ENCODE measurements at places on chromosomes 3 and 15.

DNA sequence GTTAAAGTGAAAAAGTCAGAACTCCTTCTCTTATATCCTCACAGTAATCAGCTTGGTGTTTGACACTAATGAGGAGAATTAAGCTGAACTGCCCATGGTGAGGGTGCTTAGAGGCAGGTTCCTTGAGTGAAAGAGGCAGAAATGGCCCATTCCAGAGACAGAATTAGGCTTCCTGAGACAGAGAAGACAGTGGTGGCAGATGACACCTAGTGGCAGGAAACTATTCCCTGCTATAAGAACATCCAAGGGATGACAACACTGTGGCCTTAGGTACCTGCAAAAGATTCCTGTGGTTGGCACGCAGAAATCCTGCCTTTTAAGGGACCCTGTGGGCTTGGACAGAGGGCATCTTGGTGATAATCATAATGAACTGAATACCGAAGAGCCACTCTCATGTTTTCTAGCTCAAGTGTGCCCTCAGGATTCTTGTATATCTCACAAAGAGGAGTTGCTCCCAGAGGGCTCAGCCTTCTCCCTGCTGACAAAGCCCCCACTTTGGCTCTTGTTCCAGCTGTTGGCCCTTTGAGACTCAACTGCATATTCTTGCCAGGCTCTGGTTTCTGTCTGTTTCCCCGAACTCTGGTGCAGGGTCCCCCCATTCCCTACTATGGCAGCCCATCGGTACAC, 56.0 kb downstream of the KBTBD12 start:
- DNase-seq: peak; percentile 89

DNA sequence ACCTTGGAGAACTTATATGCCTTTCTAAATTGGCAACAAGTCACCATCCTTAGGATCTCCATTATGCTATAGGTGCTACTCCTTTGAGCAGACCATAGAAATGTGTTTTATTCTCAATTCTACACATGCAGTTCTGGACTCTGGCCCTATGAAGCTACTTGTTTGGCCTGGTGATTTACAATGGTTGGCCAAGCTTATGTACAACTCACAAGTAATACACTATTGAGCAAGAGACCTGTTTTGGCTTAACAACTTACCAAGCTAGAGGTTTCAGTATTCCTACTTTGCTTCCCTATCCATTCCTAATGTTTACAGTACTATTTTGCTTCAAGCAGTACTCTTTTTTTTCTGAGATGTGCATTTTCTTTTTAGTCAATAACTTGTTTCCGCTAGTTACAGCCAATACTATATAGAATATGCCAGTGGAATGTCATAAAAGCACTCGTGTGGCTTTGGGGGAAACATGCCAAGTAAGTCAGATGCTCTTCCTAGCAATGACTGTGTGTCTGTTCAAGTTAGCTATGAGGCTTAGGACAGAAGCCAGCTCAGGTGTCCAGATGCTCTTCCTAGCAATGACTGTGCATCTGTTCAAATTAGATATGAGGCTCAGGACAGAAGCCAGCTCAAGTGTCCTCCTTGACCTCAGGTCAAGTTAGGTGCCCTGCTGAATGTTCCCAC, 174.9 kb upstream of the SEMA6D start:
- DNase-seq: no peak

- DNase-seq: no peak
Measured at GRCh38 chr3:190301591-190301990, 20.7 kb downstream of the CLDN1 start.

- DNase-seq: no peak
Measured at GRCh38 chr3:183537295-183537730, 18.2 kb downstream of the KLHL6 start.

- no peak for DNase-seq
Measured at GRCh38 chr3:9428411-9428810, 31.0 kb downstream of the SETD5 start.

DNA sequence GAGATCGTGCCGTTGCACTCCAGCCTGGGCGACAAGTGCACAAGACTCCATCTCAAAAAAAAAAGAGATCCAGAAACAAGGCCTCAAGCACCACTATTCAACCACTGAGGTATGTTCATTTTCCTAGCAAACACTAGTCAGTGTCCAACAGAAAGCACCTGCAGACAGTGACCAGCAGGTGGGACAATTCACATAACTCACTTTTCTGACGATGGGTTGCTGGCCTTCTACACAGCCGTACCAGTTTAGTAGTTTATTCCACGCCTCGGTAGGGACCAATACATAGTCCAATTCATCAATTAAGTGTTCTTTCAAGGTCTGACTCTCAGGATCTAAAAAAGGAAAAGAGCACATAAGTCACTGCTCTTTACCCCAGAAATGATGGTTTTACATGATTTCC, 12.4 kb downstream of the USP4 start:
- DNase-seq: no peak

- no peak for DNase-seq
Measured at GRCh38 chr15:54322341-54322740, 344.1 kb downstream of the UNC13C start.

DNA sequence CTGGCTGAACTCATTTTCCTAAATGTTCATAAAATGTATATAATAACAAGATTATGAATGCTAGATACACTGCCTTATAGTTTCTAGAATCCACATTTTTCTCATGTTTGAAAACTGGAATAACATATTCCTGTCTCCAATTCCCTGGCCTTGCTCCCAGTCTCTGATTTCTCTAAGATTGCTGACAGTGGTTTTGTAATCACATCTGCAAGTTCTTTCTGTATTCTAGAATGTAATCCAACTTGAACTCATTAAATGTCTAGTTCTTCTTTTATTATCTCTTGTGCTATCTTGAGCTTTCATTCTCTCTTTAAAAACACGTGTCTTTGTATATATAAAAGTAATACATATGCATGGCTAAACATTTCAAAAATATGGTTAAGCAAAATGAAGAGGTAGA, 215.2 kb upstream of the ADAMTS9 start:
- DNase-seq: no peak

DNA sequence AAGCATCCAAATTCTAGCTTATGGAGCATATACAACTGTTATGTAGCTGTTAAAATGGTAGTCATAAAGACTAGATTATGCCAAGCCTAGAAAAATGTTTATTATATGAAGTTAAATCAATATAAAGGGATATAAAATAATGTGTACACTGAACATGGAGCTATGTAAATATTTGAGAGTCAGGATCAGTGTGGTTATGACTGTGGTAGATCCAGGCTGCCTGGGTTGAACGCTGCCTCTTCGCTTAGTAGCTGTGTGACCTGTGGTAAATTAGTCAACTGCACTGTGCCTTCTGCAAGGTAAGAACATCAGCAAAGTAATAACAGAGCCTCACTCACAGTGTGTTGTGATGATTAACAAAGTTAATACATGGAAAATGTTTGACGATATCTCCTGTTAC, 212.2 kb downstream of the RBMS3 start:
- DNase-seq: no peak

GRCh38 chr15:91566141-91566540, 287.4 kb upstream of the SLCO3A1 start:
- no peak for DNase-seq

Measured in cerebellar cortex (tissue), 1 donor.